ENCODE measurements at places on chromosomes 5 and 9.

DNA sequence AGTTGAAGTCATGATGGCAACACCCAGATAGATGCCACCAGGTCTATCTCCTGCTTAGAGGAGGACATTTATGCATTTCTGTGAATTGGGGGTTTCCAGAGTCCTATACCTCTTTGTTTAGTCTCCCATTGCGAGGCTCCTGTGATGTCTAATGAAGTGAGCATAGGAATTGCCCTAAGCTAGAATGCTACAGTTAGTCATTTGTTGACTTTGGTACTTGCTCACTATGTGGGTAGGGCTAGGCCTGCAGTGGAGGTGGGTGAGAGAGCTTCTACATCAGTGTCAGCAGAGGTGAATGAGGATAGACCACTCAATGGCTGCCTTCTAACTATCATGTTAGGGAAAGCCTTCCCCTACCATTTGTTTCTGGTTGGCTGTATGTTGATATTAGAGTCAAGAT lies 173.3 kb upstream of the POC5 start:
- DNase-seq = no peak

DNA sequence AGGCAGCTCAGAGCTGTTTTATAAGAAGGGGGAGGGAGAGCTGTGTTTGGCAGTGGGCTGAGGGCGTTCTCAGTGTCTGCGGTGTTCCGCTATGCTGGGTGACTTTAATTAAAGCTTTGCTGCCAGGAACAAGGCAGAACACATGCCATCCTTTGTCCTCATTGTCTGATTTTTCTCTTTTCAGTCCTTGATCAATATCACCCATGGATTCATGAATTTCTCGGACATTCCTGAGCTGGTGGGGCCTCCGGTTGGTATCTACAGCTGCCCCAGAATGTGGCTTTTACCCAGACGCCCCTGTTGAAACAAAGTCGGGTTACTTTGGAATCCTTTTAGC lies 66.5 kb upstream of the TGFBR1 start:
- DNase-seq = no peak

DNA sequence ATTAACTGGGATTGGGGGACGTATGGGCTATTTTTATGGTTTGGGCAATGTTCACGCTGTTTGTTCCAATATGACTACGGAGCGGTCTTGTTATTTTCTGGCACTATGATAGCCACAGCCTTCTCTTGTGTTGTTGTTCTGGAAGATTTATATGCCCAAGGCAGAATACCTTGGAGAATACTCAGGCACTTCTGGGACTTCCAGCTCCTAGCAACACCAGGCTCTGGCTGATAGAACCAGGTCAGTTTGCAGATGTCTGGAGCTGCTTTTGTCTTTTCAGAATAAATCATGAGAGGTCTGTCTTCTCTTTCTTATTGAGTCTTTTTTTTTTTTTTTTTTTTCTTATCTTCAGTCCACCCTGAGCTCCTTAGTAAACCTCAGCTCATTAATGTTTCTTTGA lies 262.5 kb downstream of the MED10 start:
- DNase-seq = no peak

- no peak for DNase-seq
Observed at GRCh38 chr5:142847898-142848790, 78.0 kb downstream of the ARHGAP26 start.

- DNase-seq = no peak
Observed at GRCh38 chr5:76040806-76041205, 42.4 kb upstream of the SV2C start.

GRCh38 chr5:128015978-128016377 lies 67.6 kb upstream of the SLC12A2 start:
- no peak for DNase-seq

DNA sequence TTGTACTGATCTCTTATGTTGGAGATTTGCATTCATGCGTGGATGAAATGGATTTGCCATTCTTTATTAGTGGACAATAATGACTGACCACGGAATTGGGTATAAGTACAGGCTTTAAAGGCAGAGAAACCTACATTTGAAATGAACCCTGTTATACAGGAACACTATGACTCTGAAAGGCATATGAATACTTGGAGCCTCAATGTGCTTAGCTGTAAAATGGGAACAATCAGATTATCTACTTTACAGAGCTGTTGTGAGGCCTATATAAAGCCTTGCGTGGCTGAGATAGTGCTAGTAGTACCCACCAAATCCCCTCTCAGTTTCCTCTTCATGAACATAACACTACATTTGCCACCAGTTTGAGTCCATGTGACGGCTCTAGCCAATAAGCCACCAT lies 18.9 kb upstream of the MGAT1 start:
- no peak for DNase-seq

- DNase-seq = no peak
Observed at GRCh38 chr5:150043657-150044328, 42.6 kb downstream of the CSF1R start.

DNA sequence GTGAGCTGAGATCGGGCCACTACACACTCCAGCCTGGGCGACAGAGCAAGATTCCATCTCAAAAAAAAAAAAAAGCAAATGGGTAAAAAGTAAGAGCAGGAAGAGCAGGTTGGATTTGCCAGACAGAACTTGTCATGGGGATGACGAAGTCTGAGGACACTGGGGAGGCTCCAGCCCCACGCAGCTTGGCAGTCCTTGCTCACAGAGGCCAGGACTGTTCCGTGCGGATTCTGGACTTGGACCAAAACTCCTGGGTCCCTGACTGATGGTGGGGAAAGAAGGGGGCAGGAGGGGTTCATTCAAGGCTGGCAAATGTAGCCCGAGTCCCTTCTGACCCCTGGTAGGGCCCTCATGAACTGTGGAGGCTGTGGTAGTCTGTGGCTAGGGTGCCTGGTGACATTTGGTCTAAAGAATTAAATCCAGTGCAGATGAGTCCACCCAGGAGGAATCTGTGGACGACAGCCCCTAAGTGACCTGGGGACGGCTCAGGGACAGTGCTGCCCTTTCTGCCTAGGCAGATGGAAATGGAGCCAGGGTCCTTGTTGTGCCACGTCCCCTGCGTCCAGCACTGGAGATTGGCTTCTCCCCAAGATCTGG lies 3.1 kb downstream of the FGD3 start:
- DNase-seq = no peak

GRCh38 chr5:118653872-118654271 lies 334.5 kb downstream of the DTWD2 start:
- no peak for DNase-seq

GRCh38 chr5:108546939-108547338 lies 165.0 kb upstream of the FBXL17 start:
- DNase-seq = no peak
